ENCODE measurements at places on chromosomes 2 and 18.
A peak's percentile ranks its signal among the peaks of the same experiment; 100 is the strongest.

- no peak for DNase-seq
These were observed 56.0 kb downstream of the ROCK2 start for GRCh38 chr2:11288431-11288830.

- DNase-seq = no peak
These were observed 465.0 kb upstream of the SOX11 start for GRCh38 chr2:5227062-5227699.

- no peak for DNase-seq
These were observed 294.9 kb downstream of the SOX11 start for GRCh38 chr2:5986801-5987787.

GRCh38 chr2:221350616-221351015 lies 221.5 kb downstream of the EPHA4 start:
- no peak for DNase-seq

- DNase-seq = no peak
These were observed 9.6 kb upstream of the LRP1B start for GRCh38 chr2:142140434-142140845.

DNA sequence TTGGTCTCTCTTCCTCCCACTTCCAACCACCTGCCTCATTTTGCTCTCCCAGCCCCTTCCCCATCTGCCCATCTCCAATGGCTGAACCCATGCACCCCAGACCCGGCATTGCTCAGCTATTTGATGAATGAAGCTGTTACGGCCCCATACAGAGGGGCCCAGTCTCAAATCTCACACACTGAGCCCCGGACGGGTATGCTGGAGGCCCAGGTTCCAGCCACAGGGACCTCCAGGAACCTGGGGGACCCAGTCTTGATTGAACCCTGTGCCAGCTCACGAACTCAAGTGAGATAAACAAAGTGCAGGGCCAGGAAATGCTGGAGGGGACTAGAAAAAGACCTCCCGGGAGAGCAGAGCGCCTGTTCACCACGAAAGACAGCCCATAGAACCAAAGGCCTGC lies 63.4 kb upstream of the TEX51 start:
- no peak for DNase-seq

DNA sequence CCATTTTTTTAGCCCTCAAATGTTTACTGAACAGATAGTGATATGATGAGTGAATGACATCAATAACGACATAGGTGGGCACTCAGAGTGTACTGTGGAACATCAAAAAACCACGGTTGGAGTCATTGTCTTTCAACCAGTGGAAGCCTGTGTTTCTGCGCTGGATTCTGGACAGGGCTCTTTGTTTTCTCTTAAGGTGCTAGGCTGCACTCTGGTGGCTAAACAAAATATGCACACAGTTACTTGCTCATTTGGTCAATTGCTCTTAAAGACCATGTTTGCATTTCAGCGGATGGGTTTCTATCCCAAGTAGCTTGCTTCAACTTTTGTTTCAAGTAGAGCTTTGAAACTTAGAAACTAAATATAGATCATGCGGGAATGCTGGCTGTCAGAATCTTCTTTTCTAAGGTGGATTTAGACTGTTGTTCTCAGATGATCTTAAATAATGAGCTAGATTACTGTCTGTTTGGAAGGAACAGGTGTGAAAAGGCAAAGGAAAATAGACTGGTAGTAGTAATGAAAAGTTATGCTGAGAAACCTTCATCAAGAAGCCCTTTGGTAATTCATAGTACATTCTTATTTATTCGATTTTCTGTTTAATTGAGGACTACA lies 48.5 kb upstream of the LYPD6B start:
- no peak for DNase-seq

DNA sequence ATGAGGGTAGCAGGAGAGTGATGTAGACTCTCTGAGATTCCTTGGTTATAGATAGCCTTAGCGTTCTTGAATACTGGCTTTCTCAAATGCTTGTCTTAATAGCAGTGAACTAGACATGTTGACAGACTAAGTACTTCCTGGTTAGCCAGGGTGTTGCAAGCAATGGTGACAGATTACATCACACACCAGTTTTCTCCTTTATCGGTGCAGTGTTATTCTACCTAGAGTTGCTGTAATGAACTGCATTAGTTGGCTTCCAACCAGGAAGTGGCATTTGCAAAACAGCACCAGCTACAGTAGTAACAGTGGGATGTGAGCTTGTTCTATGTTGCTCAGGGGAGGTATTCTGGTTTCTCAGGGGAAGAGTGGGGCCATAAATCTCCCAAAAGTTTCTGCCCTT lies 582.2 kb upstream of the DDX18 start:
- no peak for DNase-seq

GRCh38 chr2:96353032-96353561 lies 17.5 kb downstream of the NCAPH start:
- peak; percentile 73 for DNase-seq

GRCh38 chr2:219356834-219357233 lies 24.3 kb upstream of the RESP18 start:
- no peak for DNase-seq

DNA sequence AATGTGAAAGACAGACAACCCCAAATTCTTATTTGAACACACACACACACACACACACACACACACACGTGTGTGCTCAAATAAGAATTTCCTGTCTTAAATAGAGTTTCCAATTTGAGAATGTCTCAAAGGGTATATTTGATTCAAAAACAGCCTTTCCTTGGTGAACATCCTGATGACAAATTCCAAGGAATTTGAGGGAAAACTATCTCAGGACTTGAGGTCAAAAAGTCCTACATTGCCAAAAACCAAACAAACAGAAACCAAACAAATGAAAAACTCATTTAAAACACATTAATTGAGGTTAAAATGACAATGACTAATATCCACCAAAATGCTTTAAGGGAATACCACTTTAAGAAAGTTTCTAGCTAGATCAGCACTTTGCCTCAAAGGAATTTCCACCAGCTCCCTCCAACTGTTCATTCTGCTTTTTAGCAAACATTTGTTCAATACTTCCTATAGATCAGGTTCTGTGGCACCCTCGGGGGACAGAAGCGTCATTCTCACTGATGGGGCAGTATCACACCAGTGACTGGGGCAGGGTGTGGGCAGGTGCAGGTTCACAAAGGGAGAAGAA lies 232.1 kb upstream of the TRIB2 start:
- DNase-seq = no peak

DNA sequence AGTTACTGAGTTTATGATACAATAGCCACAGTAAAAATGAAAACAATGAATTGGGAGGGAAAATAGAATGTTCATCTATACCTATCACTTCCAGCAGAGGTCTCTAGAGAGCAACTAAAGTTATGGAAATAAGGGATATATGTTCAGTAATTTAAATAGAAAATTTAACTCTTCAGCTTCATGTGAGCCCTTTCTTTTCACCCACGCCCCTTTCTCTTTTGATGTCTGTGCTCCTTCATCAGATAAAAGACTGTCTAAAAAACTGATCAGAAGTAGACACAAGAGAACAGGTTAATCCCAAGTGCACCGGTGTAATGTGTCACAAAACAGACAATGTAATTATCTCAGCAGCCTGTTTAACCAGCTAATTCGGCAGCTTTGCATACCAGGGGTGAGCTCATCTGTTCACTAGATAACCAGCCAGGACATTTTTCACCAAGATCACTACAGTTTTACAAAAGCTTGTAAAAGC lies 238.5 kb upstream of the ERBB4 start:
- no peak for DNase-seq

DNA sequence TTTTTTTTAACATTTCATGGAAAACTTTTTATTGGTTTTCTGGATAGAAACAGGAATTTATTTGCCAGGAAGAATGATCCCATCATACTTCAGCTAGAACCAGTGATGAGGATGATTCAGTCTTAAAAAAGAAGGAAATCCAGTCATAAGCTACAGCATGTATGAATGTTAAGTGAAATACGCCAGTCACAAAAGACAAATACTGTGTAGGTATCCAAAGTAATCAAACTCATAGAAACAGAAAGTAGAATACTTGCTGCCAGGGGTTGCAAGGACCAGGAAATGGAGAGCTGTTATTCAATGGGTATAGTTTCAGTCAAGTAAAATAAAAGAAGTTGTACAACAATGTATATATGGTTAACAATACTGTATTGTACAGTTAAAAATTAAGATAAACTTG lies 21.3 kb downstream of the PSME4 start:
- DNase-seq = no peak

- no peak for DNase-seq
These were observed 39.0 kb upstream of the GRHL1 start for GRCh38 chr2:9912468-9912867.

- DNase-seq = no peak
These were observed 11.3 kb downstream of the GLS start for GRCh38 chr2:190891889-190892288.

- no peak for DNase-seq
These were observed 45.0 kb upstream of the MGAT5 start for GRCh38 chr2:134208825-134209224.

GRCh38 chr2:102100371-102101096 lies 42.0 kb upstream of the IL1R1 start:
- no peak for DNase-seq

DNA sequence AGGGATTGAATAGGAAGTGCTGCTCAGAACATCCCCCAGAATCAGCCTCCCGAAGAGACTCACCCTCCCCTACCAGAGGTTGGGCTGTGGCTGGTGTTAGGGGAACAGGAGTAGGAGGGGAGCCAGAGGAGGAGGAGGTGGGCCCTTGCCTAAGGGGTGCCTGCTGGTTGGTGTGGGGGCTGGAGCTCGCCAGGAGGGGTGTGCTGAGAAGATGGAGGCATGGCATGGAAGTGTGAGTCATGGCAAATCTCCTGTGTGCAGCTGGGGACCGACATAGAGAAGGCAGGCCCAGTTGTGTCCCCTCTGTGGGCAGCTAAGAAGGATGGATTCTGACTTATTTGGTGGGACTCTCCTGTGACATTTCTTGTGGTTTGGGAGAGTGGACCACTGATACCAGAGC lies 73.7 kb downstream of the DGKD start:
- no peak for DNase-seq

DNA sequence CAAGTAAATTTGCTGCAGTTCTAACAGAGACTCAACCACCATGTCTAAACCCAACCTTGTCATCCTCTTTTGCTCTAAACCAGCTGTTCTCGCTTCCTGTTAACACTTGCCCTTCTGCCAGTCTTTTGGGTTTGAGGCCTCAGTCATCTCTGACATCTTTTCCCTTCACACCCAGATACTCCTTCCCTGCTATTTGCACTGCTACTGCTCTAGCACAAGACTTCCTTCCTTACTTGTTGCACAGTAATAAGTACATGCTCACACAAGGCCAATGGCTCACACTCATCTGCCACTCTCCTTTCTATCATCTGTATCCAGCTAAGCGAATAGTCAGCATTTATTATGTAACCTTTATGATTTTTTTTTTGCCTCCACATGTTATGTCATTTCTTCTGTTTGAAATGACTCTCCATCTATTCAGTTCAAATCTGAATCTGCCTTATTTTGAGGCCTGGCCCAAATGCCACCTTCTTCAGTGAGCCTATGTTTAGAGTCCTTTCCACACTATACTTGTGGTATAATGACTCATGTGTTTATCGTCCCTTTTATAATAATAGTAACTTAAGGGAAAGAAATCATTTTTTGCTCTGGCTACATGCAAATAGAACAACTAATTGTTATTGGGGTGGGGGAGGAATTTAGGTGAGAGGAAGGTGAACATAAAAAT lies 22.5 kb upstream of the CDKL4 start:
- no peak for DNase-seq

- DNase-seq = no peak
These were observed 49.1 kb upstream of the DOCK10 start for GRCh38 chr2:225091336-225091735.

DNA sequence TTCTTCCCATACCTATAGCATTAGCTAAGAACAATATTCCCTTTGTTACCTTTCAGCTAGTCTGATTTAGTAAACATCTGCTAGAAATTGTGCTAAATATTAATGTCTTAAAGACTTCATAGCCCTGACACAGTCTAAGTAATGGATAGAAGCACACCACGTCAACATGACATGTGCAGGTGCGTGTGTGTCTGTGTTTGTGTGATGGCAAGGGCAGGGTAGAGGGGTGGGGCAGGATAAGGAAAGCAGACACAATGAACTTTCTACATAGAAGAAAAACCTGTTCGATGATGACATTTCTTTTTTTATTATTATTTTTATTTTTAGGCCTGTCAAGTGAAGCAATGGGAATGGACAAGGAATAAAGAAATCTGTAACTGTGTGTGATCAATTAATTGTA lies 223.3 kb downstream of the NOL4 start:
- no peak for DNase-seq

GRCh38 chr18:36862182-36862581 lies 33.3 kb downstream of the KIAA1328 start:
- no peak for DNase-seq

DNA sequence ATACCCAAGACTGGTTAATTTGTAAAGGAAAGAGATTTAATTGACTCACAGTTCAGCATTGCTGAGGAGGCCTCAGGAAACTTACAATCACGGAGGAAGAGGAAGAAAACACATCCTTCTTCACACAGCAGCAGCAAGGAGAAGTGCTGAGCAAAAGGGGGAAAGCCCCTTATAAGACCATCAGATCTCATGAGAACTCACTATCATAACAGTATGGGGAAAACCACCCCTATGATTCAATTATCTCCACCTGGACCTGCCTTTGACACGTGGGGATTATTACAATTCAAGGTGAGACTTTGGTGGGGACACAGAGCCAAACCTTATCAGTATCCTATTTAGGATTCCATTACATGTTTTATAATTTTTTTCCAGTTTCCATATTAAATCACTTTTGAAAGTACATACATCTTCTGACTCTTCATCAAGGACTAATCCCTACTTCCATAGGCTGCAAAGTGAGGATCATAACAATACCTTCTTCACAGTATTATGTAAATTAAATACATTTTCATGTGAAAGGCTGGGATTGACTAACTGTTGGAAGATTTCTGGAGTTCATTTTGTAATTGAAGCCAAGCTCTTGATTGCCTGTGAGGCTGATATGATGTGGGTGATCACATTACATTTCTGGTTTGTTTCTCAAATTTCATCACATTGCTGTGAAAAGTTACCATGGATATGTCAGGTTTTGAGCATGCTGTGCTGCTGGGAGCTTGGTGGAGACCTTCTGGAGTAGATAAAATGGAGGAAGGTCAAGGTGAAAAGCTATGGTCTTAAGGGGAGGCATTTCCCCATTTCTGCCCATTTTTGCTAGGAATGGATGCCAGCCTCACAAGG lies 31.7 kb upstream of the CERS6 start:
- DNase-seq = no peak

DNA sequence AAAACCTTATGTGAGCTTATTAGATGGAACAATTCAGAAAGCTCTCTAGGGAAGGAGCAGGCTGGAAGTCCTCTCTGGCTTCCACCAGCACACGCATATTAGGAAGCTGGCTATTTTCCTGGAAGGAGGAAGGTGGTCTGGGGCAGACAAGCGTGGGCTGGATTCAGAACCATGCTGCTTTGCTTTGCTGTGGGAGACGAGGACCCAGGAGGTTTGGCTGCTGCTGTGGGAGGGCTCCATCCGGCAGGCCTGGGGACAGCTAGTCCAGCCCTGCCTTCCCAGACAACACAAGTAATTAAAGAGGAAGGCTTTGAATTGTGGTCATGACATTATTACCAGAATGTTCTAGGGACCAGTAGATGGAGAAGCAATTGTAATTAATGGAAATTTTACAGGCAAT lies 238.8 kb upstream of the MYT1L start:
- no peak for DNase-seq

- no peak for DNase-seq
These were observed 179.1 kb upstream of the SPRED2 start for GRCh38 chr2:65611488-65611887.
